ENCODE measurements at places on chromosomes 5 and 9.

- peak; percentile 18 for DNase-seq
Measured at GRCh38 chr9:133534346-133535291, at the start of gene ADAMTSL2. Gene ADAMTSL2, plus strand, starts transcription at chr9:133534704. Its CDS starts 2,009 bp downstream, at chr9:133536713.

DNA sequence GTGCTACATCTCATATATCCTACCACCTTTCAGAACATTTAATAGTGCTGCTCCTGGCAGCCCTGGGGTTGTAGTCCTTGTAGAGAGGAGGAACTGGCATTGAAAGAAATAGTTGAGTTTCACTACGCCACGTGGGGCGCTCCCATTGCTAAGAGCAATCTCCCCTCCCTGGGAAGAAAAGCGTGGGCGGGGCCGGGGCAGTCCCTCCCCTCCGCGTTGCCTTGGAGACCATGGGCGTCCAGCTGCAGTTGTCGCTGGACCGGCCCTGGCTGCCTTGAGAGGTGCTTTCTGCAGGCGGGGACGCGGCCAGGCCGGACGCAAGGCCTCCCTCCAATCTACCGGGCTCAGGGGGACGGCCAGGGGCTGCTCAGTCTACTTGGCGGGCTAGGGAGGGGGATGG is 368 bp upstream of the CCDC180 start:
- no peak for DNase-seq

DNA sequence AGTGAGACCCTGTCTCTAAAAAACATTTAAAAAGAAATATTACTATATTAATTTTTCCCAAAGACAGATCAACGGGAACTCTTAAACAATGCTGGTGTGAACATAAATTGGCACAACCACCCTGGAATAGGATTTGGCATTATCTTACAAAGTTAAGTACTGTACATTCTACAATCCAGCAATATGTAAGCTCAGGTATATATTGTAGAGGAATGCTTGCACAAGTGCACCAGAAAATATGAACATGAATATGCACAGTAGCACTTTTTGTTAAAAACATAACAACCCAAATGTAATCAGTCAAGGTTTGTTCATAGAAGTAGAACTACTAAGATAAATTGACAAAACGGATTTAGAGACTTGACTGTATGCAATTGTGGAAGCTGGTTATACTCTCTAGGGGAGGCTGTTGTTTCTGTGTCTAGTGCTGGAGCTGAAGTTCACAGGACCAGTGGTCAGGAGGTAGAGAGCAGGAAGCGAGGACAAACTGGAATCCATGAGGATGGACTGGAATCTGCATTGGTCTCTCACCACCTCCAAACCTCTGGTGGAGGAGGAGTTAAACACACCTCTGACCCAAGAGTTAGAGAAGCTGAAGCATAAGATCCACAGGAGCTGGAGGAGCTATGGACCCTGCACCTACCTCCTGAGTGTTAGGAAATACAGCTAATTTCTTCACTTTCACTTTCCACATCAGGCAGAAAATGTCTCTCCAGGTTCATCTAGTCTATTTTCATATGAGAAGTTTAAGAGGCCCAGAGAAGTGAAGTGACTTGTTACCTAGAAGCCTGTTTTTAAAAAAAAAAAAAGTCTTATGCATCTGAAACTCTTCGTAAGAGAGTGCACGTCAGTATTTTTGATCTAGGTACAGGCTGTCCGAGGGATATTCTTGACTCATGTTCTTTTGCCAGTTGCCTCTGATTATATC is 20.3 kb upstream of the RIC1 start:
- no peak for DNase-seq

GRCh38 chr9:81266674-81267073 is 422.7 kb downstream of the TLE1 start:
- DNase-seq: no peak

DNA sequence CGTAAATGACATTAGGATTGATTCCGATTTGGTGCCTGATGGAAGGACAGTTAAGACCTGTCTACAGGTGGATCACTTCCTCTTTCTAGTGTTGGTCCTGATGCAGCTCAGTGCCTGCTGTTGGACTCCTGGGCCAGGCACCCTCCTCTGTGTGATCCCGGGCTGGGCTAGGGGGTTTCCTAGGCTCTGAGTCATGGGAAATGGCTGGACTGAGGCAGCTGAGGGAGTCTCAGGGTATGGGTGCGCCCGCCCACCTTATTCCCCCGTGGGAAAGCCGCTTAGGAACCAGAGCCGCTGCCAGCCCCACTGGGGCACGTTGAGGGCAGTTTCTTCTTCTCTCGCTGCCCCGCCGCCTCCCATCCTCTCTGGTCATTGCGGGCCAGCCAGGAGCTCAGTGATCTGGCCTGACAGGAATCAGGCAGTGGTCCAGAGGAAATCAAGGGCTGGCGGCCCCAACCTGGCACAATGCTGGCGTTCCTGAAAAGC is 12.9 kb downstream of the TCF7 start:
- DNase-seq: no peak

GRCh38 chr9:92196909-92197308 is 81.7 kb upstream of the SPTLC1 start:
- no peak for DNase-seq

- no peak for DNase-seq
Measured at GRCh38 chr9:80134487-80134886, 562.7 kb downstream of the TLE4 start.

DNA sequence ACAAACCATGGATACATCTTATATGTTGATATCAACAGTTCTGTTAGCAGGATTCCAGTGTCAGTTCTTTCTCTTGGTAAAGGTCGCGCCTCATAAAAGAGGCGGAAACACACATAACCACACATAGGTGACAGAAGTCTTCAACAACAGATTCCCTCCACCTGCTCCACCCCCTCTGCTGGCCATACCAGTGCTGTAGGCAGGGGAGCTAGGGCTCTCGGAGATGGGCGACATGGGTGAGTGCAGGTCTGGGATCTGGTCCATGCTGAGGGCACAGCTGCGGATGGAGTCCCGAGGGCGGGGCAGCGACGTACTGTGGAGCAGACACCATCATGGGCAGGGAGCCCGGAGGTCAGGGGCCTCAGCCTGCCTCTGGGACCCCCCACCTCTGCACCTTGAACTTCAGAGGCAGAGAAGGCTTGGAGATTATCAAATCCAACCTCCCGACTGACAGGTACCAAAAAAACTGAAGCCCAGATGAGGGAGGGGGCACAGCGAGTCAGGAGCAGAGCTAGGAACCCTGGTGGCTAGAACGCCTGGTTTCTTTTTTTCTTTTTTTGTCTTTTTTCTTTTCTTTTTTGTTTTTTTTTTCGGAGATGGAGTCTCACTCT is 12.0 kb upstream of the TOR2A start:
- no peak for DNase-seq

DNA sequence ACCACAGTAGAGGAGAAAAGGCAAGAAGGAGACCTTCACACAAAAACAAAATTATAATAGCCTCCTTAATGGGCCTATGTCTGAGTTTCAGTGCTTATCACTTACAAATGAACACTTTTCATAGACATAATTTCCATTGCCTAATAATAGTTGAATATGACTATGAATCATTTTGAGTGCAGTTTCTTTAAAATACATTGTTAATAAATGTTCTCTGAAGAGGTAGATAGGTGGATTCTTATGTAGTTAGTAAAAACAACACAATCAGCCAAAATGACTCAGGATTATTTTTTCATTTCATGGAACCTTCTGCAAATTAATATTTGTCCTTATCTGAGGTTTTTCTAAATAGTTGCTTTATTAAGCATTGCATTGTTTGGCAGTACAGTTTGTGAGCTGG is 45.6 kb downstream of the DAPK1 start:
- no peak for DNase-seq

- DNase-seq: no peak
Measured at GRCh38 chr9:112076814-112077213, 98.3 kb downstream of the SUSD1 start.

GRCh38 chr9:38641985-38642864 is 21.8 kb upstream of the ANKRD18A start:
- DNase-seq: no peak

- no peak for DNase-seq
Measured at GRCh38 chr5:53478411-53479044, 1.9 kb upstream of the FST start.

DNA sequence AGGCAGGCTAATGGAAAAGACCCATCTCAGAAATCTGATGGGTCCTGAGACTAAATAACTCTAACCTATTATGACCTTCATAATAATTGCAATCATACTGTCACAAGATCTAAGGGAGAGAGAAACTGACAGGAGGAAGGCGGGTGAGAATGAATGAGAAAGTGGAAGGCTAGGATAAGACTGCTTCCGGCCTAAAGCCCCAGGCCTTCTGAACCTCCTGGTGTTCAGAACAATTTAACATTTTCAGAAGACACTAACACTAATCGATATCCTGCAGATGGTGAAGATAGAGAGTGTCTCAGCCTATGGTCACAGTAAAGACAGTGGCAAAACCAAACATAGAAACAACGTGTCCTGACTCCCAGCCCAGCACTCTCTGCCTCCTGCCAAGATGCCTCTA is 1.2 kb downstream of the RPS14 start:
- no peak for DNase-seq

- no peak for DNase-seq
Measured at GRCh38 chr9:122225312-122226141, 3.2 kb downstream of the LHX6 start.

- no peak for DNase-seq
Measured at GRCh38 chr5:167888393-167888792, 403.1 kb upstream of the WWC1 start.

GRCh38 chr9:96302021-96302420 is at the start of gene HSD17B3:
Gene HSD17B3, minus strand, starts transcription at chr9:96302176. Its CDS starts 72 bp downstream, at chr9:96302104.
- DNase-seq: no peak

- no peak for DNase-seq
Measured at GRCh38 chr5:151388960-151389359, 41.6 kb upstream of the SLC36A2 start.

DNA sequence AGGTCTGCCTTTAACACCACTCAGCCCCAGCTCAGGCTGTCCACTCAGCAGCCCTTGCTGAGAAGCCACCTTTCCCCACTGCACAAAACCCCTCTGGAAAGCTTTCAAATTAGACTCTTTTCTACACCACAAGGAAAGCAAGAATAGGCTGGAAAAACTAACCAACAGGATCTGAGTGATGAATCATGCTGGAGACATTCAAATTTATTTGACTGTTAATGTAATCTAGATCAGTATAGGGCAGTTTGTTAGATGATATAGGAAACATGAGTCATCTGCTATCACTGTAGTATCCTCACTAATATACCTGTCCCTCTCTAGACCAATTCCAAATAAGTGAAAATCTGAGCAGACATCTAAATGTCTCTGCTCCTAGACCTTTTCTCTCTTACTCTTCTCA is 127.8 kb upstream of the PAM start:
- no peak for DNase-seq

DNA sequence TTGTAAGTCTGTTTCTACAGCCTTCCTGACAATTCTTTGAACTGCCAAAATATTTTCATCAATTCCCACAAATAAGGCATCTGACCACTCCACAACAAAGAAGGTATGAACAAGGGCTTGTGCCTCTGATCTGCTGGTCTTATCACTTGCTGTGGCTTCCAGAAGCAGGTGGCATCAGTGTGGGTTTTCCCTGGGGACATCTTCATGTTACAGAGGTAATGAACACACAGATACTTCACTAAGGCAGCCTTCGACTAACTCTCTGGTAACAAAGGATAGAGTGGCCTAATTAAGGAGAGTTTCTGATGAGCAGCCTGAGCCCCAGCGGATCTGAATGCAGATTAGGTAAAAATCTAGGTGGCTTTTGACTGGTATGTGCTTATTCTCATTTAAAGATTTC is 15.2 kb upstream of the ERAP2 start:
- DNase-seq: no peak

- no peak for DNase-seq
Measured at GRCh38 chr5:83726912-83727311, 6.3 kb upstream of the HAPLN1 start.

DNA sequence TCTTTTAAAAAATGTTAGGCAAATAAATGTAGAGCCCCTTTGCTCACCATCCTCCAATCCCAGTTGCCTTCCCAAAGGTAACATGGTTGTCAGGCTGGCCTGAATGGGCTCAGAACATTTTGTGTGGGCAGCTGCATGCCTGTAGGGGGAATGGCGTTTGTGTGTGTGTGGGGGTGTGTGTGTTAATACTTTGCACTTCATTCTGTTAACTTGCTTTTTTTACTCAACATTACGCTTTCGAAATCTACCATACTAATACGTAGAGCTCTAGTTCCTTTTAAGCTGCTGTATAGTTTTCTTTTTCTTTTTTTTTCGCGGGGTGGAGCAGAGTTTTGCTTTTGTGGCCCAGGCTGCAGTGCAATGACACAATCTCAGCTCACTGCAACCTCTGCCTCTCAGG is 14.0 kb downstream of the MYOZ3 start:
- no peak for DNase-seq

- DNase-seq: no peak
Measured at GRCh38 chr5:51201024-51201423, 182.2 kb upstream of the ISL1 start.

GRCh38 chr5:17021602-17021932 is 85.5 kb upstream of the MYO10 start:
- DNase-seq: no peak

DNA sequence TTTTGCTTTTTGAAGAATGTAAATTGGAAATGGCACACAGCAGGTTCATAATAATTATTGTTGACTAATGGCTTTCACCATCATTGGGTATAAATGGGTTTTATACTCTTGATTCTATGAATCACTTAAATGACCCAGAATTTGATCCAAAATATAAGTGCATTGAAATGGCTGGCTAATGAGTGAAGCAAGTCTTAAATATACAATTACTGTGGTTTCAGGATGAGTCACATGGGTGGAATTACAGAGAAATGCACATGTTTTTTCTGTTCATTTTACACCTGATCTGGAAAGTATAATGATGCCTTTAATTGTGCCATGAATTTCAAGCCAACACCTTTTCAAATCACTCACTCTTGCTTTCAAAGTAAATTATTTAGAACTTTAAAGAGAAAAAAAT is 380.8 kb upstream of the CD180 start:
- DNase-seq: no peak

GRCh38 chr5:124808842-124809268 is 62.4 kb upstream of the ZNF608 start:
- no peak for DNase-seq

- no peak for DNase-seq
Measured at GRCh38 chr9:3433066-3433465, 92.7 kb downstream of the RFX3 start.

DNA sequence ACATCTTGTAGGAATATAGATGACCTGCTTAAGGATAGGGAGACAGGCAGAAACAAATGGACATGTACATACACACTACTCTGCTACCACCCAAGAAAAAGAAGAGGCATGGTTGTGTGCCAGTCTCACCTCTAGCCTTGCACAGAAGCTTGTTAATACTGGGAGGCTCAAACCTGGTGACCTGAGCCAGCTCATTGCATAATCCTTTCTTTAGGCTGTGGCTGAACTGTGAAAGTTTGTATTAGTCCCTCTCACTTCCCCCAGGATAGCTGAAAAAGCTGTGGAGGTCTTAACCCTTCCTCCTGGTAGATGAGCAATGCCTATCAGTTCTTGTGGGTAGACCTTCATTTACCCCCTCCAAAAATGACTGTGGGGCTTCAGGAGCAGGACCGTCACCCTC is 28.7 kb downstream of the TPD52L3 start:
- DNase-seq: no peak

All from stimulated activated CD4-positive, alpha-beta T cell treated with anti-CD3 and anti-CD28 coated beads, Interleukin-1b, Interleukin-23, amount 100 ng/mL, for 1 hour (primary cell).